ENCODE measurements at places on chromosomes 4 and X.
A peak's percentile ranks its signal among the peaks of the same experiment; 100 is the strongest.

- no peak for DNase-seq
These were observed 39.4 kb downstream of the NOCT start for GRCh38 chr4:139054791-139055505.

DNA sequence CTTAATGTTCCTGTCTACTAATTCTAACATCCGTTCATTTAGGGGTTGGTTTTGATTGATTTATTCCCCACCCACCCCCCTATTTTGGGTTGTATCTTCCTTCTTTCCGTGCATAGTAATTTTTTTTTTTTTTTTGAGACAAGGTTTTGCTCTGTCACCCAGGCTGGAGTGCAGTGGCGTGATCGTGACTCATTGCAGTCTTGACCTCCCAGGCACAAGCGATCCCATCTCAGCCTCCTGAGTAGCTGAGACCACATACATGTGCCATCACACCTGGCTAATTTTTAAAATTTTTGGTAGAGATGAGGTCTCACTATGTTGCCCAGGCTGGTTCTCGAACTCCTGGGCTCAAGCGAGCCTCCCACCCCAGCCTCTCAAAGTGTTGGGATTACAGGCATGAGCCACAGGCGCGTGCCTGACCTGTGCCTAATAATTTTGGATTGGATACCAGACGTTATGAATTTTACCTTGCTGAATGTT, 79.9 kb downstream of the ZFX start:
- DNase-seq, result no peak

DNA sequence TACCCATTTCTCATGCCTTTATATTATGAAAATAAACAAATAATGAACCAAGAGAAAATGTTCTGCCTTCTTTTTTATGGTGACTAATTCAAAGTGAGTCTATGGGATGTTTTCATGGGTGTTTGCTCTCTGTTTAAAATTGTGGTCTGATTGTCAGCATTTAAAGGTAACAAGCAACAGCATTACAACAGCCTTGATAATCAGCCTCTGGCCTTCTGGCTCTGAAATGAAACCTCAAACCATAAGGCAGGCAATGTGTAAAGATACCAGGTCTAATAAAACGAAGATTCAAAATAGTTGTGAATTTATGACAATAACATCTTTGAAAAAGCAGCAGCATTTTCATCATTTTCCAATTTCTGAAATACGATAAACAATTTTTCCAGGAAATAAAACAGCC, 63.7 kb downstream of the FAM13A start:
- no peak for DNase-seq

DNA sequence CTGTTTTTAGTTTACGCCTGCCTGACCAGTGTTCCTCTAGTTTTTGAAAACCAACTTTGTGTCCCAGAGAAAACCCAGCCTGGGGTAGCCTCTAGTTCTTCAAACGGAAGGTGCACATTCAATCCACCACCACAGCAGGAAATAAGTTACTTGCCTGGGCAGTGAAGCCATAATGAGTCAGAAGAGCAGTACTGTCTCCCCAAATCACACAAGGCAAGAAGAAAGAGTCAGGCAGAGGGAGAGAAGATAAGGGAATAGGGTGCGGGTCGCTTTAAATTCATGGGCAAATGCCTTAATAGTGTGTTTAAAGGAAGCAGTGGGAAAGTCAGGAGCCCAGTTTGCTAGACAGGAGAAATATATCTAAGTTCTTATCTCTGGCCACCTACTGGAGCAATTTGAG, 333.8 kb upstream of the GRIA3 start:
- DNase-seq, result no peak

DNA sequence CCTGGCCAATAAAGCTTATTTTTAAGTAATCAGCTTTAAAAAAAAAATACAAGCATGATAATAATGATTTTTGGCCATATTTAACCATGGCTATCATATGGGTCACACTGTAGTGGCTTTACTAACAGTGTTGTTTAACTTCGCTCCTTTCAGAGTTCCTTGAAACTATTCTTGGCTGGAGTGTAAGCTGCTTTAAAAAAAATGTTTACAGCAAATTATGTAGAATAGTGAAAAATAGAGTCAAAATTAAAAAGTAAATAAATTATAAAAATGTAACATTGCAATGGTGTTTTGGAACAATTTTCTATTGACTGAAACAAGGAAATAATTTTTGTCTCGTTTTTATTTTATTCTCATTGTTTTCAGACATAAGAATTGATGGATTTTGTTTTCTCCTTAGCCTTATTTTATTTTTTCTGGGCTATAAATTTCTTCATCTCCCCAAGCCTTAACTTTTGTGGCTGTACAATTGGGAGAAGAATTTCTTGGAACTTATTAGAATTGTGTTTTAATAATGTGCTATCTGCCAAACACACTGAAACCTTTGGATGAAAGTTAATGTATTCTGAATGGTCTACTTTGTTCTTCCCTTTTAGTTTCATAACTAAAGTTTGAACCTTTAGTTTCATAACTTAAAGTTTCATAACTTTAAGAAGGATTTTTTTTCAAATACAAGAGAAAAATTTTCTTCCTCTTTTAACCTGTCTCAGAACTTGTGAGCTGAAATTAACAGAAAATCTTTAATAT, 182.0 kb downstream of the ARHGAP24 start:
- DNase-seq, result no peak

DNA sequence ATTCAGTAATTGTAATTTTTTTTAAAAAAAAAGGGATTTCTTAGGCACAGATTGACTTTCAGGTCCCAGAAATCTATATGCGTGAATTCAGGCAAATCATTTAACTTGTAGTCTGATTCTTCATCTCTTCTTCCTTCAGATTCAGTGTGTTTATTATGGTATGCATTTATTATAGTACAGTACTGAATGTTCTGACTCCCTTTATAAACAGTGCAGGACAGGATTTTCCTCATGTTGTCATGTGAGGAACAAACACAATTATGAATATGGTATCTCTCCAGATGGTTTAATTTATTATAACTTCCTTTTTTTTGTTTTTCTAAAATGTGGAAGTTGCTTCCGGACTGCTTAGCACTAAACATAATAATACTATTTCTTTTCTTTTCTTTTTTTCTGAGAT, 54.2 kb downstream of the RPS3A start:
- DNase-seq, result no peak

- no peak for DNase-seq
These were observed 29.1 kb downstream of the TTC29 start for GRCh38 chr4:146916479-146917076.

DNA sequence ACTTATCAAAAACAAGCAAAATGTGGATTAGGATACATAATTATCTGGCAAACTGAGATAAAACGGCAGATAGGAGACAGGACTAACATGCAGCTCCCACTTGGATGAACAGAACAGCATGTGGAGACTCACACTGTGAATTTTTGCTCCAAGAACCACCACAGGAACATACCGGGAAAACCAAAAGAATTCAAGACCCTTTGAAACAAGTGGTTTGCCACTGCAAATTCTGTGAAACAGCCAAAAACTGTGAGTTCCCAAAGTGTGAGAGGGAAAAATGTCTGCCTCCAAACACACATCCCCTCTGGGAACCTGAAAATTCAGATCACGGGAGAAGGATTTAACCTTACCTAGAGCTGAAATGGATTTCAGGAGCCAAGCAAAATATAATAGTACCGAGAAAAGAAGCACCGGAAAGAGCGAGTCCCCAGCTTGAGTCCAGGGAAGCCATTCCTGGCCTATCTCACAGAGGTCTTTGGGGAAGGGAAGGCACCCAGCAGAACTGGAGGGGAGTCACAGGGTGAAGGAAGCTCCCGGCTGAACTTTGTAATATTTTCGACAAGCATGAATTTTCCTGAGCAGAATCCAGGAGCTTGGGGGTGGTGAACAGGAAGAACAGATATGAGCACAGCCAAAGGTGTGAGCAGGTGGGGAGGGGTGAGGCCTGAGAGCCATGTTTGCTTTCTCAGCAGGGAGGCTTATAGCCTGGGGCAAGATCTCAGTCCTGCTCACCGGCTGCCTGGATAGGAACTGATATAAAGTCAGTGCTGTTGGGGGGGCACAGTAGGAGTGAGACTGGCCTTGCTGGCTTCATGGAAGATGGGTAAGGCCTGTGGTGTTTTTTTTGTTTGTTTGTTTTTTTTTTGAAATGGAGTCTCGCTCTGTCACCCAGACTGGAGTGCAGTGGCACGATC, 23.9 kb downstream of the MANBA start:
- DNase-seq, result no peak

DNA sequence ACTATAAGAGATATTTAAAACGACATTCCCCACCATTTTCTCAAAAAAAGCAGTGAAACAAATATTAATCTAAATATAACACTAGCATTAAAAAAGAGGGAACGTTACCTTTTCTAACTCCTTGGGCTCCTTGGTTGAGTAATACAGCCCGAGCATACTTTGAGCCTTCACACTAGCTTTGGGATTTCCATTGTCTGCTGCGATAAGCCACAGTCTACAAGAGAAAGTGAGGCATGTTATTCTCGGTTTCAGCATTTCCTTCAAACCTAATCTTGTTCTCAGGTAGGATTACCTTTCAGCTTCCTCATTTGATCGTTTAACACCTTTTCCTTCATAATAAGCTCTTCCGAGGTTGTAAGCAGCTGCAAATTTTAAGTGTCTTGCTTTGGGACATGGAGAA, 21.7 kb downstream of the LRP2BP start:
- no peak for DNase-seq

DNA sequence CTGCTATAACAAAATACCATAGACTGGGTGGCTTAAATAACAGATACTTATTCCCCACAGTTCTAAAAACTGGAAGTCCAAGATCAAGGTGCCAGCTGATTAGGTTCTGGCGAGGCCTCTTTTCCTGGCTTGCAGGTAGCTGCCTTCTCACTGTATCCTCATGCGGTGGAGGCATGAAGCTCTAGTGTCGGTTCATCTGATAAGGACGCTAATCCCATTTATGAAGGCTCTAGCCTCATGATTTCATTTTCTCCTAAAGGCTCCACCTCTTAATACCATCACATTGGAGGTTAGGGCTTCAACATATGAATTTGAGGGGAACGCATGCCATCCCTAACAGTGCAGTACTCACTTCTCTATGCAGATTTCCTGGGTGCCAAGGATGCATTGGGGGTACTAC, 57.9 kb upstream of the STIM2 start:
- no peak for DNase-seq

GRCh38 chr4:45453258-45453853, 670.5 kb downstream of the GABRG1 start:
- no peak for DNase-seq

DNA sequence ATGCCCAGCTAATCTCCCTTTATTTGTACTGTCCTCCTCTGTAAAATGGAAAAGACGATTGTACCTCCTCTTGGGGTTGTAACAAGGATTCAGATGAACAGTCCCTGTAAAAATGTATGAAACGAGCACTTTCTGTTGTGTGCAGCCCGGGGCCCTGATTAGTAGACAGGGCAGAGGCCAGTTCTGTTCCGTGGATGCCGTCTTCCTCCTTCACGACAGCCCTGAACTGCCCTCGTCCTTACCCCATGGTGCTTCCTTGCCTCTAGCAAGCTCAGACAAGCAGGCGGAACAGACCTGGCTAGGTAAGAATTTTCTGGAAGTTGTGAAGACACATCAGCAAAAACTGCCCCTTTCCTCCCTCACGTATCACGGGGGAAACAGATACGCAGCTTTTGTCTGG, 22.3 kb upstream of the TADA2B start:
- no peak for DNase-seq

- DNase-seq, result no peak
These were observed 355.7 kb upstream of the NOCT start for GRCh38 chr4:138659812-138660316.

DNA sequence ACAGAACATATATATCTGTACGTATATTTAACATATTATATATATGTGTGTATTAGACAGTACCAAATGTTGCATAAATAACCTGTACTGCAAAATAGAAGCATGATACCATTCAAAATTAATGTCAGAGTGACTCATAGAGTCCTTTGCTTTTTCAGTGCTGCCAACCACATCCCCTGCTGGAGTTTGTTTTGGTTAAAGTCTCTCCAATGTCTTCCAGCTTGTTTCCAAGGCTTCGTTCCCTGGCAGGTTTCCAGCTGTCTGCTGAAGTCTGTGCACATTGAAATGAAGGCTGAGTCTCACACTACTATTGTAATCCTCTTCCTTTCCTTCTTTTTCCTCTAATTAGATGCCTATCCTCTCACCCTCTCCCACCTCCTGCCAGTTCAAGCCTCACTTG, 14.9 kb downstream of the NRK start:
- peak; percentile 50 for DNase-seq

- DNase-seq, result no peak
These were observed 30.3 kb downstream of the CXCL13 start for GRCh38 chr4:77635876-77636275.

DNA sequence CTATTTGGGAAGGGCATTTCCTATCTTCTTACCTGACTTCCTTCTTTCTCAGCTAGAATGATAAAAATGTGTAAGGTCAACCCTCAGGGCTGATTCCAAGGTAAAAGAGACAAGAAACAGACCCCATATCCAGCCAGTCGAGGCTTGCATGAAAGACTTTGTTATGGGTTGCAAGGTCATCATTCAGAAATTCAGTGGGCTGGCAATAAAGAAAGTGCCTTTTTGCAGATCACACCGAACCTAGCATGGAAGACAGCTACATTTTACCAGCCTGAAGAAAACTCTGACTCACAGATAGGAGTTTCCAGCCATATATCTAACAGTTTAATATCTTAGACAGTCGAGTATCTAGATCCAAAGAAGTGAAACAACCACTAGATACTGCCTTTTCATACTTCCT, 87.4 kb downstream of the PDGFC start:
- DNase-seq, result no peak

- DNase-seq, result no peak
These were observed 72.4 kb downstream of the MAP9 start for GRCh38 chr4:155304375-155304774.

GRCh38 chr4:33226133-33226532, 2506.0 kb downstream of the PCDH7 start:
- no peak for DNase-seq

DNA sequence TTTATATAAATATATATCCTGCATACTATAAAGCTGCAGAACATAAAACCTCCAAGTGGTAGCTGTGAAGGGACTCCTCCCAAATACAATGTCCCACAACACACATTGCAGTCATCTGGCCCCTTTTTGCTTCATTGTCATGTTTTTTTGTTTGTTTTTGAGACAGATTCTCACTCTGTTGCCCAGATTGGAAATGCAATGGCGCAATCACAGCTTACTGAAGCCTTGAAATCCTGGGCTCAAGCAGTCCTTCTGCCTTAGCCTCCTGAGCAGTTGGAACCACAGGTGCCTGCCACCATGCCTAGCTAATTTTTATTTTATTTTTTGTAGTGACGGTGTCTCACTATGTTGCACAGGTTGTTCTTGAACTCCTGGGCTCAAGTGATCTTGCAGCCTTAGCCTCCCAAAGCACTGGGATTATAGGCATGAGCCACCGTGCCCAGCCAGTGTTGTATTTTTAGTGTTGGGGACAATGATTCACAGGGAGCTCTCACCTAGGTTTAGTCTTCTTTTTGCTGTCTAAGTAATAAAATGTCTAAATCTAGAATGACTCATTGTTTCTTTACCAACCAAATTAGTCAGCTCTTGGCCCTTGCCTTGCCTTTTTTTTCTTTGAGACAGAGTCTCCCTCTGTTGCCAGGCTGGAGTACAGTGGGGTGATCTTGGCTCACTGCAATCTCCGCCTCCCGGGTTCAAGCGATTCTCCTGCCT, 24.0 kb upstream of the XIAP start:
- DNase-seq, result no peak

- DNase-seq, result no peak
These were observed 58.2 kb downstream of the WDR17 start for GRCh38 chr4:176123710-176124407.
